ENCODE measurements at places on chromosomes 4 and X.

- DNase-seq = peak; percentile 56
- no peak overlapping the region for H3K27ac ChIP-seq
- no peak overlapping the region for H3K4me3 ChIP-seq
Observed at GRCh38 chr4:24837781-24838180, 42.4 kb downstream of the SOD3 start.

GRCh38 chr4:43277003-43277402 is 384.5 kb downstream of the GRXCR1 start:
- DNase-seq = no peak
- H3K36me3 ChIP-seq = no peaks in the 10 kb centered on the region
- H3K27ac ChIP-seq = no peak overlapping the region
- H3K4me1 ChIP-seq = no peaks in the 10 kb centered on the region
- no peak overlapping the region for H3K4me3 ChIP-seq
- H3K27me3 ChIP-seq = no peaks in the 10 kb centered on the region

GRCh38 chr4:156475322-156475721 is 496.3 kb downstream of the PDGFC start:
- H3K4me1 ChIP-seq = no peaks in the 10 kb centered on the region
- no peaks in the 10 kb centered on the region for H3K27me3 ChIP-seq
- no peak overlapping the region for H3K4me3 ChIP-seq
- DNase-seq = no peak

DNA sequence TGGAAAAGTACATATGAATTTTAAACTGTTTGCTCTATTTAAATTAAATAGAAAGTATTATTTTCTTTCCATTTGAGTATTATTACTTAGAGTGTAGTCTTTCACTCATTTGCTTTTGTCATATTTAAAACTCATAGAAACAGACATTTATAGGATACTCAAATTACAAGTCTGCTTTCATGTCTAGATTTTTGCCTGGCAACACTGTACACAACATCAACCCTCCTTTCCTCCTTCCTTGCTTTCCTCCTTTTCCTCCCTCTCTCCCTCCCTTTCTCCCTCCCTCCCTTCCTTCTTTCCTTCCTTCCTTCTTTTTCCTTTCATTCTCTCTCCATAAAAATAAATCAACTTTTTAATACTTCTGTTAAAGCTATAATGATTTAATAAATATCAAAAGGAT is 2361.2 kb downstream of the ARAP2 start:
- no peaks in the 10 kb centered on the region for H3K27me3 ChIP-seq
- DNase-seq = no peak
- H3K4me1 ChIP-seq = no peaks in the 10 kb centered on the region
- no peaks in the 10 kb centered on the region for H3K36me3 ChIP-seq

DNA sequence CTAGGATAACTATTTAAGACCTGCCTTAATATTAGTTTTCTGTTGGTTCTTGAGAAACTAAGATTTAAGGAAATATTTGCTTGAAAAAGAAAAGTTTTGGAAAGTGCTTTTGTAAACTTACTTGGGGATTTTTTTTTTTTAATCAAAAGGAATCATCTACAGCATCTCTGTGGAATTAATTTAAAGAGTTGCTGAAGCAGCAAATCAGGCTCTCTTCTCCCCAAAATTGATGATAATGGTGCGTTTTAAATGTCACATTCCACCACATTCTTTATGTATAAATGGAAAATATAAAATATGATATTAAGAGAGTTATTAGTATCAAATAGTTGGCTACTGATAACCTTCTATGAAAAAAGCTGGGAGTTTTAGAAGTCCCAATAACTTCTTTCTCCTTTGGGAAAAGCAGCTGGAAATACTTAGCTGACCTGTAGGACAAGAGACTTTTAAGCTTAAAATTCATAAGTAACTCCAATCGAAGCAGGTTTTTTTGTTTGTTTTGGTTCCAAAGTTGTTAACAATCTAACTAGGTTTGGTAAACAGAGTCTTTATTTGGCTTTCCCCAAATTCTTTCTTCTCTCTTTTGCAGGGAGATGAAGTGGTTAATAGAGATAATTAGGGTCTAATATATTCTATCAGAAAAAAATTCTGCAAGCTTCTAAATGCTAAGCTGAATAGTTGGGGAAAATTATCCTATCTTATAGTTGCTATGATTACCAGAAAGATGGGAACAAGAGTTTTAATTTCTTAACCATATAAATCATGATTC is 4.4 kb downstream of the KLF3 start:
- no peaks in the 10 kb centered on the region for H3K36me3 ChIP-seq
- DNase-seq = no peak
- H3K4me1 ChIP-seq = peaks cover 73% of the 10 kb centered on the region
- peak overlapping the region; percentile 98 for H3K27ac ChIP-seq

DNA sequence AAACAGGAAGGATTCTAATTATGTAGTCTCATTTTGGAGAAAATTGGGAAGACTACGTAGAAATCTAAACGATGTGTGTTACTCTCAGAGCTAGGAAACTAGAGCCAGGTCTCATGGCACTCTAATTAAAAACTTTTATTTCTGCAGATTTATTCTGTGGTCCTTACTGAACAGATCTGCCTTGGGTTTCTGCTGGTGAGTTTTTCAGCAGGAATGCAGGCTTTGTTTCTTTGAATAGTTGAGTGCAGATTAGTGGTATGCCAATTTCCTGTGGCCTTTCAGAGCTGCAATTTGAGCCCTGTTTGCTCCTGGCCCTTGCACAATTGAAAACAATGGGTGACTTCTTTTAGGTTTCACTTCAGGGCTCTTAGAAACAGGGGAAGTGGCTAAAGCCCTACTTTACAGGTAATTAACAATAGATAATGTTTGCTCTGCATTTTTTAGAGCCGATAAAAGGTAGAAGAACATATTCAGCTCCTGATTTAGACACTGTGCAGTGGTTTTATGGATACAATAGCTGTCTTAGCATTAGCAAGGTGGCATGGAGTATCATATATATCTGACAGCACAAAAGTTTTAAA is 21.8 kb downstream of the SPRY1 start:
- no peak overlapping the region for H3K4me3 ChIP-seq
- no peak for DNase-seq
- H3K27me3 ChIP-seq = no peaks in the 10 kb centered on the region
- no peak overlapping the region for H3K27ac ChIP-seq
